ENCODE measurements at places on chromosomes 5 and 9.

GRCh38 chr5:15117688-15118087 is 246.1 kb upstream of the ANKH start:
- DNase-seq = no peak

DNA sequence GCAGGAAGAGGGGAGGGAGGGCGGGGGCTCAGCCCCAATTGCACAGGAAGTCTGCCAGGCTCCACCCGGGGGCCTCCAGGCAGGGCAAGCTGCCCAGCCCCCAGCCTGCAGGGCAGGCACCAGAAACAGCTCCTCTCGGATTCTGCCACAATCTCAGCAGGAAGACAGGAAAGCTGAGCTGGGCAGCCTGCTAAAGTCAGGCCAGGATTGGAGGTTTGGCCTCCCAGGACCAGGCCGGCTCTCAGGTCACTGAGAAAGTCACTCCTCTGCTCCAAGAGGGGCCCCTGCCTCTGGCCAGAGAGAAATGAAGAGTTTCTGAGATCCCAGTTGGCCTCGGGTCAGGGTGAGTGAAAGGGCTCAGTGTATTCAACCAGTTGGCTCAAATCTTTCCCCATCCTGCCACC is 54.6 kb upstream of the STXBP1 start:
- no peak for DNase-seq

DNA sequence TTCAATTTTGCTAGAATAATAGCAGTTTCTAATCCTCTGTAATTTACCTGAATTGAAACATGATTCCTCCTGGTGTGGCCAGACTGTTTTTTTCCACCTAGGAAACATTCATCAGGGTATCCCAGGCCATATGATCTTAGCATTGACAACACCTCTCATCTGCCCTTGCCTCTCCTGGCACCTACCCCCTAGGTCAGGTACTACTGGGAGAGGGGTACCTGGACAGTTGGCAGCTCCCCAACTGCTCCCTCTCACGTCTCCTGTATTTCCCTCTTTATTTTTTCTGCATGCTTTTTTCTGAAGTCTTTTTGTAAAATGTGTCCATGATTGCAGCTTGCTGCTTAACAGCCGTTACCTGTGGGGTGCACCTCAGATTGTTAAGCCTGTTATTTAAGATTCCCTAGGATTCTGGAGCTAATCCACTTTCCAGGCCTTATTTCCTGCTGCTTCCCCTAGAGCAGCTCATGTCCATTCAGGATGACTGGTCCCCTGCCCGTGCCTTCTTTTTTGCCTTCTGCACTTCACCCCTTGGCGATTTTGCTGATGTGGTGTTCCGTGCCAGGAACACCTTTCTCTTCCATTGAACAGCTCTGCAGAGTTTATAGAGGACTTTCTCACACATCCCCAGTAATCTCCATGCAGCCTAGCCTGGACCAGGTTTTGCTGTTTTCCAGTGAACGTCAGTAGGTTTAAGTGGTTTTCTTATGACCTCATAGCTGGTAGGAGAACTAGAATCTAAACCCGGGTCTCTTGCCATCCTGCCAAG is 33.6 kb downstream of the SNX30 start:
- DNase-seq = no peak

DNA sequence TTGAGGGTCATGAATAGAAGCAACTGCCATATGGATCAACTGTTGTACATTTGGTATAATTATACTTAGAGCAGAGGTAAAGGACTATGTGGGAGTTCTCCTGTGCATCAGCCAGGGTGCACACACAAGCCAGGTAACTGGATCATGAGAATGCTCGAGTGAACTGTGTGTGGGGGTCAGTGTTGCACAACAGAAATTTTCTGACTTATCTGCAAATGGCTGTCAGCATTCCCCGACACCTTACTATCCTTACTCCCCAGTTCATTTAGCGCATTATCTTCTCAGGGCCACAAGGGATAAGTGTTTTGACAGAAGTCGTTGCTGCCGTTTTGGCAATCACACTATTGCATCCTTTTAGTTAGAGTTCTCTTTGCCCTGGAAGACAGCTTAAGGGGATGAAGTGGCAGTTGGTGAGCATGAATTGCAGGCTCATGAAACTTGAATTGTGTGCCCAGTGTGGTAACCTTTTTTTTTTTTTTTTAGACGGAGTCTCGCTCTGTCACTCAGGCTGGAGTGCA is 1.7 kb downstream of the CANX start:
- DNase-seq = no peak

DNA sequence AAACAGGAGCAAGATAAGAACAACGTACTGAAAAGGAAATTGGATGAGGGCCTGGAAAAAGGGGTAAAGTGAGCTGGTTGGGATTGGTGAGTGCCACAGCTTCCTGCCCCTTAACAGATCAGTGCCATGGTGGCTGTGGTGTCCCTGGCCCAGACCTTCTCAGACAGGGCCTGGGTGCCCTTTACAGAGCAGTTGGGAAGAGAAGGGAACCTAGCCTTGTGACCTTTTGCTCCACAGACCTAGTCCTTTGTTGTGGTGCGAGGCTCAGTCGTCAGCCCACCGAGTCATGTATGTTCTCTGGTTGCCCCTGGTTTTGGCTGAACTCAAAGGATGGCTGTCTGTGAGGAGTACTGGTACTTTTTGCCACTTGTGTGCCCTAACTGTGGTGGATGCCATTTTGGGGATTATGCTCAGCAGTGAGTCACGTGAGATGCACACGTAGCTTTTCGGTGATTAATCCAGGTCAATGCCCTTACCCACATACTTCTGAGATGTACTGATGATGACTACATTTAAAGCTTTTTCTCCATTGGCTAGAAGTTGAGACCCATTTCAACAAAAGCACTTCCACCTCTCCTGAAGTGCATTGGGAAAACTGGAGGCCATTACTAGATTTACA is 48.4 kb downstream of the EXOSC2 start:
- DNase-seq = no peak

DNA sequence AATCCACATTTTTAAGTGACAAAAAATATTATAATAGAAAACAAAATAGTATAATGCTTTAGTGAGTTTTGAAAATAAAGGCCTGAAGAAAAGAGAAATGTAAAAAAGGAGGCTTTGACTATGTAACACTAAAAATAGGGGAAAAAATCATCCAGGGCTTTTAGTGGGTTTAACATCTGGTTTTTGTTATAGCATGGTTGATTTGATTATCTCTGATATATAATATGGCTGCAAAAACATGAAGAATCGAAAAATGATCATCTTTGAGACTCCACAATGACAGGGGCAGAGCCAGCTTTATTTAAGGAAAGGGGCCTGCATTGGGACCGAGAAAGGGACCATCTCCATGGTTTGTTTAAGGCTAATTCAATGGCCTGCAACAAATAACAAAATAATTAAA is 393.8 kb downstream of the PLK2 start:
- DNase-seq = no peak

- no peak for DNase-seq
Observed at GRCh38 chr9:127293767-127294166, 29.2 kb downstream of the GARNL3 start.

DNA sequence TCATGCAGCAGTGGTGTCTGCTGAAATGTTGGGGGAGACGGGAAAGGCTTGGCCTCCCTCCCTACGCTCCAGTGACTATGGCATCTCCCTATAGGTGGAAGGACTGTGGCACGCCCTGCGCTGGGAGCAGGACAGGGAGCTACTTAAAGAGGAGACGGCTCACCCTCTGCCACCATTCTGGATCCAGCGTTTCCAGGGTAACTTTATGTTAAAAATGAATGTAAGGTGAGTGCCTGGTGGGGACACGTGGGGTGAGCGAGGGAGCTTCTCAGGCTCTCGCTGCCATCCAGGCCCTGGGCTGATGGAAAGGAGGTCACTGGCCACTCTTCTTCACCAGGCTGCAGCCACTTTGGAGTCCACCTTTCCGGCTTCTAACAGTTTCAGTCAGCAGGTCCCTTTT is 15.7 kb downstream of the PAEP start:
- no peak for DNase-seq

GRCh38 chr5:61280205-61280604 is 51.9 kb upstream of the ZSWIM6 start:
- no peak for DNase-seq

DNA sequence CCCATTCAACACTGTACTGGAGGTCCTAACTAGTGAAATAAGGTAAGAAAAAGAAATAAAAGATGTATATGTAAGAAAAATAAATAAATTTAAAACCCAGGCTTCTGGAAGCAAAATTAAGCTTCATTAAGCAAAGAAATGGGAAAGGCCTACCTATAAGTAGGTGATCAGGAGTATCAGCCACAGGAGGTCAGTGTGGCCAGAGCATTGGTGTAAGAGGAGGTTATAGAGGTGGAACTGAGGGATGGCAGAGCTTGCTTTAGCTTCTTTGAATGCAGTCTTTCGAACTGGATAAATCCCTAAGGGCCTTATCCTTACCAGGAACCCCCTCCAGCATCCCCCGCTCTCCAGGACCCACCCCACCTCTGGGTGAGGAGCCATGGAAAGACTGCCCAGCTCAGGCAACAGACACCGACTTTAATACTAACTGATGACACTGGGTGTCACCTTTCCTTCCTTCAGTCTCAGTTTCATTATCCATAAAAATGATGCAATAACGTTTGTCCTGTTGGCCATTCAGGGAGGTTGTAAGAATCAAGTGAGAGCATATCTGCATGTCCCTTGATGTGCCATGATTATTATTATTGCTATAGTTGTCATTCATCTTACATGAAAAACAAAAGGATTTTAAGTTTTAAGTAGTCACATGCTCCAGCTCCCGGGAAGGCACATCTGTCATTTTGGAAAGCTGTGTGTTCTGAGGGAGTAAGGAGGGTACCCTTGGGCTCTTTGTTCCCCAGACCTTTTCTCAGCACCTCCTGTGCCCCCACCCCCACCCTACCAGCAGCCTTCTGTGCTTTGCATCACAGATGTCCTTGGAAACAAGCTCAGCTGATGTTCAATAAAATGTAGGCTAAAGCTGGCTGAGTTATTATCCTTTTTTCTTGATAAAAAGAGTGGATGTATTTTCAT is 50.8 kb upstream of the CTNNA1 start:
- no peak for DNase-seq

DNA sequence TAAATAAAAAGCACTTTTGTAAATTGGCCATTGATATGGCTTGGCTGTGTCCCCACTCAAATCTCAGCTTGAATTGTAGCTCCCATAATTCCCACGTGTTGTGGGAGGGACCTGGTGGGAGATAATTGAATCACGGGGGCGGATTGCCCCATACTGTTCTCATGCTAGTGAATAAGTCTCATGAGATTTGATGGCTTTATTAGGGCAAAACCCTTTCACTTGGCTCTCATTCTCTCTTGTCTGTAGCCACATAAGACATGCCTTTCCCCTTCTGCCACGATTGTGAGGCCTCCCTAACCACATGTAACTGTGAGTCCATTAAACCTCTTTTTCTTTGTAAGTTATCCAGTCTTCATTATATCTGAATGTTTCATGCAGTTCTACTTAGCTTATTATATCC is 153.2 kb downstream of the TARS1 start:
- no peak for DNase-seq

- DNase-seq = no peak
Observed at GRCh38 chr9:125513668-125514413, 193.2 kb downstream of the MAPKAP1 start.

DNA sequence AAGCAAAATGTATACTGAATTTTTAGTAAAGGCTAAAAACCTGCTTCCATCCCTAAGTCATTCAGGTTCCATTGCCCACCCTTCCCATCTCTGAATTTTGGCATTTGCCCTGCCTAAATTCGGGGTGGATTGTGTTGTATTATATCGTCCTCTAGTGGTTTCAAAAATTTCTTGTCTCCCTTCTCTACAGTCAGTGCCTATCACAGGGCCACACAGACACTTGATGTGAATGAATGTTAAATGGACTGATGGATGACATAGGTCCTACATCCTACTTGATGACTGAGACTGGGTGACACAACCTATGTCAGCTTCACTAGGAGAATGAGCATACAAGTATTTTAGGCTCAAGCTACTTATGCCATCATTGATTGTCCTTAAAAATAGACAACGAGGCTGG is 45.6 kb upstream of the SLC30A5 start:
- no peak for DNase-seq

- DNase-seq = no peak
Observed at GRCh38 chr9:116390303-116391228, 237.0 kb downstream of the PAPPA start.

DNA sequence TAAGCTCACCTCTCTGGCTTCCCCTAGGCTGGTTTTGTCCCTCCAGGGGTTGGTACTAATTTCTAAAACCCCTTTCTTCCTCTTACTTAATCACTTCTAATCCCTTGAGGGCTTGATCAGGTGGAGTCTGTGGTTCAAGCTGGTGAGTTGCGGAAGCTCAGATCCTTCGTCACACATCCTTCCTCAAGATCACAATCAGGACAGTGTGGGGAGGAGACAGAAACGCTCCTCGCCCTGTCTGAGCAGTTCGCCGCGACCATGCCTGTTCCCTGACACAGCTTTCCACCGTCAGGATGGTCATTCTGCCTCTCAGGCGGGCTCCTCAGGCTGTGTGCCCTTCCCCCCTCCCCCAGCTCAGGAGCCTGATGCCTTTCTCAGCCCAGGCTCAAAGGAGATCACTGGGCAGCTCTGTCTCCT is 24.3 kb downstream of the CPLX2 start:
- no peak for DNase-seq

DNA sequence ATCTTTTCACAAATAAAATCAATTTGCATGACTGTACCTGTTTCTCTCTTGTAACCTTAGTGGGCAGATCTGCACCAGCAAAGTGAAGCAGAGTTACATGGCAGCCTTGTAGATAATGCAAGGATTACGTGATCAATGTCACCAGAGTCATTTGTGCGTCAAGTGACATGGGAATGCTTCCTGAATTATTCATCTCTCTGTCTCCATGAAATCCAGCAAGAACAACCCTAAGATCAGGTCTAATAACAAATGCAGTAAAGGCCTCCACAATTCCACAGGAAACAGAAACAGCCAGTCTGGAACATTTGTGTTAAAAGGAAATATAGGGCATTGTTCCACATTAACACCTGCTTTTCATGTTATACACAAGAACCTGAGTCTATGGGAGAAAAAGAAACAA is 7.8 kb downstream of the GZMA start:
- DNase-seq = no peak

GRCh38 chr5:101390151-101390908 is 487.2 kb upstream of the ST8SIA4 start:
- no peak for DNase-seq

- DNase-seq = no peak
Observed at GRCh38 chr9:739362-739761, 102.1 kb upstream of the DMRT1 start.

- no peak for DNase-seq
Observed at GRCh38 chr5:16456103-16456832, 9.3 kb downstream of the ZNF622 start.

DNA sequence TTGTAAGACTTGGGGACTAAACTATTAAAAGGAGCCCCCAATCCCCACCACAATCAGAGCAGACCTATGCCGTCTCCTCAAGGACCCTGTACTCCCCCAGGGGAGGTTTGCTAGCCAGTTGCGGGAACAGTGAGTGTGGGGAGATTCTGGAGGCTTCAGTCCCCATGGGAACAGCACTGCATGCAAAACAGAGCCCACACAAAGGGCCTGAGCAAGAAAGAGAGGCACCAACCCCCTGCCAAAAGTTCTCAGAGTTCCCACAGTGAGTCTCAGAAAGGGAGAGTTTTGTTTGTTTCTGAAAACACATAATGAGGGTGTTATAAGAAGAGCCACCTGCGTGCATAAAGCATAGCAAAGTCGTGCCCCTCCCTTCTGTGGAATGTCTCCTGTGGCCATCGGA is 56.6 kb downstream of the CFAP90 start:
- no peak for DNase-seq

Data from omental fat pad (tissue), 4 donors.